Right ventricle myocardium inferior (tissue), 1 donor: ENCODE measurements at places on chromosomes 2 and 18. TPM values are rescaled to one million over a fixed set of nuclear protein-coding genes. Genes with fewer than 3 reads are reported as not detected.
A peak's percentile ranks its signal among the peaks of the same experiment; 100 is the strongest.

The CNNM4 gene
- total RNA-seq, result 33.3 TPM

- no peak for DNase-seq
These were observed 413.6 kb downstream of the THSD7B start for GRCh38 chr2:137178951-137179377.

DNA sequence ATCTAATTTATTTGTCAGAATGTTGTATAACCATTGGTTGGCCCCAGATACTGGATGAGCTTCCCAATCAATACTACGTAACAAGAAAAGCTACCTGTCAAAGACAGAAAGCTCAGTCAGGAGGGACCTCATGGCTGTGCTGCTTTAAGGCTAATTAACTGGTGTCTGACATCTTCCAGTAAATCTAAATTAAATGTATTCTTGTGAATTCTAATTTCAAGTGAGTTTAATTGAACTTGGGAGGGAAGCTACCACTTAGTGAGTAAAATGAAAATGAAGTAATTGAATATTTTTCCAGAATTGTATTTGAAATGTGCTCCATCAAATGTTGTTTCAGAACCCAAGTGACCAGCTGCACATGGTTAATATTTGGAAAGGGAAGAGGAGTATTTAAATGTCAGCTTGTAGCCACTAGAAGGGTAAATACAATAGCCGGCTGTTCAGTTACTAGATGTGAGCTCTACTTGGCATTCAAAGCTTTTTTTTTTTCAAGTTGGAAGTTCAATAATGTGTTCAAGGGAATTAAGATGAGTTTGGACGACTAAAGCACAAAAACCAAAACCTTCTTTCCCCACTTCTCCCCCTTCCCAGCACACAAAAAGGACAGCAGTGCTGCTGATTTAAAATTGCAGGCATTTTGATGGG is 62.0 kb downstream of the GPR39 start:
- DNase-seq, result no peak

GRCh38 chr2:228465408-228465807 is 283.9 kb upstream of the SPHKAP start:
- no peak for DNase-seq

DNA sequence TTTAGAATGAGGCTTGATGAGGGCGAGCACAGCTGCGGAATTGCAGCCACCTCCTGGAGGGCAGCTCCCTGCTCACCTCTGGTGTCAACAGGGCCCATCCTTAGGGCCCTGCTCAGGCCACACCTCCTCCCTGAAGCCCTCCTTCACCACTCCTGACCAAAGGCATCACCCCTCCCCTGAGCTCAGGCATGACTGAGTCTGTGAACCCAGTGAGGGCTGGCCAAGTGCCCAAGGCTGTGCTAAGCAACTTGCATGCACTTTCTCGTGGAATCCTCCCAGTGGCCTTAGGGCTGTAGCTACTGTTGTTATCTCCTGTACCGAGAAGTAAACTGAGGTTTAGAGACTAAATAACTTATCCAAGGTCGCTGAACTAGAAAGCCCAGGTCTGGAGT is 101.7 kb downstream of the KLHL29 start:
- DNase-seq, result no peak

- peak; percentile 31 for DNase-seq
These were observed 18.9 kb downstream of the SNORC start for GRCh38 chr2:232888839-232889529.

The TMEM198 gene
- total RNA-seq, result 2.7 TPM

The MOB4 gene
- total RNA-seq, result 31.0 TPM

DNA sequence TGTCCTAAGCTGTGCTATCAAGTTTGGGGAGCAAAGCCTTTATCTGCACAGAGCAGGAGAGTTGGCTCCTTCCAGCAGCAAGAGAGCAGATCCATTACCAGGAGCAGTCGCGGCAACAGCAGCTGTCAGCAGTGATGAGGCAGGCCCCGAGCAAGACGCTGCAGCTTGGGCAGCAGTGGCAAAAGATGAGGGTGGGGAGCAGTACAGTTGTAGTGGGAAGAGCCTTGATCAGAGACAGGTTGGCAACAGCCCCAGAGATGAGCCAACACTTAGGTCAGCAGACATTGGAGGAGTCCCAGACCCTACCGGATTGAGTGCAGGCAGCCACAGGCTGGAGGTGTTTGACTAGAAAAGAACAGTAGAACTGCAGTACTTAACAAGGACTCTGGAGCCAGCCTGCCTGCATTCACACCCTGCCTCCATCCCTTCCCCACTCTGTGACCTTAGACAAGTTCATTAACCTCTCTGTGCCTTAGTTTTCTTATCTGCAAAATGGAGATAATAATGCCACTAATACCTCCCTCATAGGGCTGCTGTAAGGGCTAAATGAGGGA is 117.1 kb upstream of the SERTAD2 start:
- no peak for DNase-seq

- no peak for DNase-seq
These were observed 840.3 kb upstream of the ZEB2 start for GRCh38 chr2:145360129-145360790.

- DNase-seq, result no peak
These were observed 282.5 kb downstream of the CLIP4 start for GRCh38 chr2:29397713-29398112.

DNA sequence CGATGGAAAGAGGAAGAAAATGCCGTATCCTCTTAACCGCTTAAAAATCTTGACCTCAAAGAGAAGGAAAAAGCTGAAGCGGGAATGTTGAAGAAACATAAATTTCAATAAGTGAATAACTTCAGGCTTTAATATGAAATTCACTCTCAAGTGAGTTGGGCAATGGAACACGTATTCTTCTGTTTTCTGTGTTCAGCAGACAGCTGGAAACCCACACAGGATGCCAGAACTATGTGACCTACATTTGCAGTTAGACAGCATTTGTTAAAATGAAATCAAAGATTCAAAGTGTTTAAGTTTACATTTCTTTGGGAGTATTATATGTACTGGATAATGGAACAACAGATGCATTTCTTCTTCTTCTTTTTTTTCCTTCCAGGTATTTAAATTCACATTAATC is 80.5 kb upstream of the SPATS2L start:
- no peak for DNase-seq

GRCh38 chr2:47506024-47506423 is 103.1 kb downstream of the MSH2 start:
- no peak for DNase-seq

- DNase-seq, result peak; percentile 66
These were observed 89.2 kb downstream of the NFATC1 start for GRCh38 chr18:79484661-79485621.

GRCh38 chr2:75525434-75526310 is 35.1 kb downstream of the EVA1A start:
- DNase-seq, result no peak

GRCh38 chr2:3039188-3040065 is 338.2 kb downstream of the EIPR1 start:
- DNase-seq, result no peak

DNA sequence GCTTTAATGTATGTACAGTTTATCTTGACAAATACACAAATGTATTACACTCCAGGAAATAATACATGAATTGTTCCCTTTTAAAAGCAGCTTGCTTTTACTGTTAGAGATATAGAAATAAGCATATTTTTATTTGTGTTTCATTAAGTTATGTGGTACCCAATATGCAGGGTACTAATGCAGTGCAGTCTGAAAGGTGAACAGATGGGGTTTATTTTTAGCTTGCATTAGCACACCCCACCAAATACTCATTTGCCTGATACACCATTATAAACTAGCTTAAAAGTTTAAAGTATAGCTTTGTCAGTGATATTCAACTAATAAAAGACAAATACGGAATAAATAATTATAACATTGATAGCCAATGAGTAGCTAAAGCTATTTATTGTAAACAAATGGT is 394.7 kb upstream of the ZNF804A start:
- DNase-seq, result no peak

DNA sequence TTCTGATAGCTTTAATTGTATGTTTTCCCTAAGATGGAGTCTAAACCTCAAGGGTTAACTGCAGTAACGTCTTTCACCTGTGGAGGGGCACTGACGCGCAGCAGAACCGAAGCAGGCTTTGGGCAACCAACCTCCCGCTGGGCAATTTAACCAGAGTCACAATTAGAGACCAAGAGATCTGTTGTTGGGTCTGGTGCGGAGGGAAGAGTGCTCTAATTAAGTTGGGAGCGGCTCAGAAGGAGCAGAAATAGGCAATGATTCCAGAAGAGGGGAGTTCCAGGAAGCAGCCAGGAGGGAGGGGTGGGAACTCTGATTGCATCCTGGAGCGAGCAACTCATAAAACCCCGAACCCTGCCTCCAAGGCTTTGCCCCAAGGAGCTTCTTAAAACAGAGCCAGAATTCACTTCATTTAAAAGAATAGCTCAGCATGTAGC is 245.8 kb downstream of the PAX3 start:
- DNase-seq, result no peak

DNA sequence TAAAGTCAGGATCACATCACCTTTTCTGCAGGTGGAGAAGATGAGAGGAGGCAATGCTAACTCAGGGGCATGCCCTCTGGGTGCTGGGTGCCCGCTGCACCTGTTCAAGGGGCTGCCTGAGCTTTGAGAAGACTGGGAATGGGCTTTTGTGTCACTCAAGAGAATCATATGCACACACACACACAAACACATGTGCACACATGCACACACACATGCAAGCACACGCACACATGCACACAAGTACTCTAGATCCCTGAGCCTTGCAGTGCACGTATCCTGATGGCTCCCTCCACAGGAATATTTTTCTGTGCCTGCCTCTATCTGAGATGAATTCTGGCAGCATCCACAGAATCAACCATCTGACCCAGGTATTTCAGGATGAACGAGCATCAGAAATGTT is 110.0 kb upstream of the TEX51 start:
- no peak for DNase-seq

DNA sequence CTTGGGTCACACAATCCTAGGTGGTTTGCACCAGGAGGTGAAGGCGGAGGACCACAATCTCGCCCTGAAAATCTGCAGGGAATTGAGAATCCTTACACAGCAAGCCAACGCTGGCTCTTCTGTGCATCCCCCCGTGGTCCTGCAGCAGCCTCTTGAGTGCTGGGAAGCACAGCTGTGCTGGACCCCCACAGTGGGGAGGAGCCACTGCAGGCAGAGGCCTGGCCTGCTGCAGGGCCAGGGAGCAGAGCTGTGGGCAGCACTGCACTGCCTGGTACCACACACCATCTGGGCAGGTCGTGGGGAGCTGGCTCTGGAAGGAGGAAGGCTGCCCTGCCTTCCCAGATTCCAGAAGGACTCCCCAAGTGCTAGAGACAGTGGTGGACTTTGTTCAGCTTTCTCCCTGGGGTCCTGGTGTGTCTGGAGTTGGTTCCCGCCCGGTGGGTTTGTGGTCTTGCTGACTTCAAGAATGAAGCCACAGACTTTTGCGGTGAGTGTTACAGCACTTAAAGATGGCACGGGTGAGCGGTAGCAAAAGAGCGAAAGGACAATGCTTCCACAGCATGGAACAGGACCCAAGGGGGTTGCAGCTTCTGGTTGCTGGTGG is 106.3 kb downstream of the FAM168B start:
- no peak for DNase-seq

The ABHD3 gene
- 5.4 TPM for total RNA-seq

DNA sequence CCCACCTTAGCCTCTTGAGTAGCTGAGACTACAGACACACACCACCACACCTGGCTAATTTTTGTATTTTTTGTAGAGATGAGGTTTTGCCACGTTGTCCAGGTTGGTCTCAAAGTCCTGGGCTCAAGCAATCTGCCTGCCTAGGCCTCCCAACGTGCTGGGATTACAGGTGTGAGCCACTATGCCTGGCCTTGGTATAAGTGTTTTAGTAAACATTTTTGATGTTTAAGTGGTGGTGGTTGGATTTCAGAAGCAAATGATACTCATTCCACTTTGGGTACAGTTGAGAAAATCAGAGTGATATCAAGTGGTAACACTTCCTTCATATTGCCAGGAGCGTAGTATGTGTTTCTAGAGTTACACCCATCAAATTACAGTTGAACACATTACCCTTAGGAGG is 25.4 kb downstream of the ACADL start:
- no peak for DNase-seq

- no peak for DNase-seq
These were observed 14.7 kb downstream of the PCARE start for GRCh38 chr2:29059624-29060023.

- no peak for DNase-seq
These were observed 286.2 kb downstream of the GRB14 start for GRCh38 chr2:164335128-164335527.

The APCDD1 gene
- 34.5 TPM for total RNA-seq

The DNAJC5G gene
- total RNA-seq, result 1.9 TPM

DNA sequence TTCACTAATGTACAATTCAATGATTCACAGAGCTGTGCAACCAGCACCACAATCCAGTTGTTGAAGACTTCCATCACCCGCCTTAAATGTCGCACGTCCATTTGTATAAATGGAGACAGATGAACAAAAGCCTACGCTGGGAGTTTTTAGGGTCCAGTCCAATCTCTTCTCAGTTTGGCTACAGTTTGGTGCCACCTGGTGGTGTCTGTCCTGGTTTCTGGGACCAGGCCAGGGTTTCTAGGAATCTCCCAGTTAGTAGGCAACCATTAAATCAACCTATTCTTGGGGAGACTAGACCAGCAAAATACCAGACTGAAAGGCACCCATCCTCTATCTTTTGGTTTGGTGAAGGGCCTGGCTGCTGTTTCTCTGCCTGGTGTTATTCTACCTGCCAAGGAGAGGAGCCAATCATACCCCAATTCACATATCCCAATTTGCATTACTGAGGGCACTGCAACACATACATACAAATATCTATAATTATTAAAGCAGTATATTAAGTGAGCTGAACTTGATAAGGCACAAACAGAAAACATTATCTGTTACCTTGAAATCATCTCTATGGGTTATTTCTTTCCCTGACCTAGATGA is 3.2 kb upstream of the DDX1 start:
- no peak for DNase-seq

- DNase-seq, result no peak
These were observed 70.5 kb downstream of the PIK3C3 start for GRCh38 chr18:42025491-42025890.

GRCh38 chr2:214410918-214411554 is at the start of gene VWC2L:
Gene VWC2L (plus strand): TSS chr2:214411054. CDS start chr2:214414194, 3,140 bp downstream.
- DNase-seq, result peak; percentile 75
